ENCODE measurements at places on chromosomes 3 and 15. TPM values are rescaled to one million over a fixed set of nuclear protein-coding genes. Genes with fewer than 3 reads are reported as not detected.
A peak's percentile ranks its signal among the peaks of the same experiment; 100 is the strongest.

DNA sequence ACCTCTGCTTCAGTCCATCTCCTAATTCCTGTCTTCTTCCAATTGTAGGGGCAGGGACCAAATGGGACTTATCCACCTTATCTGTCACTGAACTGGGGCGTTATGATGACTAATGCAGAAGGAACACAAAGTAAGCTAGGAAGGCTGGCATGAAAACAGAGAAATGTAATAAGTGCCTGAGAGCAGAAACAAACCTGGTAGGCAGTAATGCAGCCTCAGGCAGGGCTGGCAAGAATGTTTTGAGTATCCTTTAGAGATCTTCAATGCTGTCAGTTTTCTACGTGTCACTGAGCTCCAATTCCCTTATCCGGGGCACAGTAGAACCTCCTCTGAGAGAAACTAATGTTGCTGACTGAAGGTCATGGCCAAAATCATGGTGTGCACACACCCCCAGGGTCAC lies 246.2 kb upstream of the TBL1XR1 start:
- peak; percentile 40 for DNase-seq
- H3K27me3 ChIP-seq: no peaks in the 10 kb centered on the region
- H3K4me3 ChIP-seq: no peak overlapping the region
- H3K4me1 ChIP-seq: peaks cover 9% of the 10 kb centered on the region
- no peaks in the 10 kb centered on the region for H3K36me3 ChIP-seq
- H3K27ac ChIP-seq: peak overlapping the region; percentile 71

Gene WDR93
- 0.13 TPM for total RNA-seq

- H3K27ac ChIP-seq: no peak overlapping the region
- no peaks in the 10 kb centered on the region for H3K36me3 ChIP-seq
- H3K4me3 ChIP-seq: no peak overlapping the region
- no peaks in the 10 kb centered on the region for H3K4me1 ChIP-seq
- DNase-seq: no peak
Measured at GRCh38 chr15:81270781-81271491, 53.0 kb downstream of the STARD5 start.

DNA sequence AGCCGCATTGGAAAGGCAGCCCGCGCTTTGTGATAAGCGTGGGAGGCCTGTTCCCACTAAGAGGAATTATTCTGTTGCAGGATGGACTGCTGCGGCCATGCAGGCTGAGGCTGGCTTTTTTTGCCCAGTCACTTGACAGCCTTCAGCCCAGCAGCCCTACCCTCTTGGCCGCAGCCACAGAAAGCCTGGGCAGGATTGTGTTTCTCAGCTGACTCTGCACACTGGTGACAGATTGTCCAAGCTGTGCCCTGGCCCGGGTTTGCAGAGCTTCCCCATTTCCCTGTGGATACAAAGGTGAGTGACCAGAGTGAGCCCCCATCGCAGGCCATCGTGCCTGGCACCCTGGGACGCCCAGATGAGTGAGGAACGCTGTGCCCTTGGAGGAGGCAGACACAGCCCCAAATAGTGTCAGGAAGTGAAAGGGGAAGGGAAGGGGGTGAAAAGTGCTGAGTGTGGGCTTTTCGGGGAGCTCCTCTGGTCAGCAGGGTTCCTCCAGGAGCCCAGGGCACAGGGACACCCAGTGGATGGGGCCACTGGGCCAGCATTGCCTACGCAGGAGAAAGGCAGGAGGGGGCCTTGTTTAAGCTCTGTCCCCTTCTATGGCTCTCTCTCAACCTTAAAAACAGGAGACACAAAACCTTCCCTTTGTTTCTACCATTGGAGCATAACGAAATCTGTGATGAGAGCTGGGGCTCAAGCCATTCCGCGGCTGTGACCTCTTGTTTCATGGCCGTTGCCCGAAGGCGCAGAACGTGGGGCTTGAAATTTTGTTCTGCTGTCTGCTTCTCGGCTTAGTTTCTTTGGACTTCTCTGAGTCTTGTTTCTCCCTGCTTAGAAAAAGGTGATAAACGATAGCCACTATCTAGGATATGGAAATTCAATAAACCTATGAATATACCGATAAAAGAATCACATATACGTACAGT lies 91.5 kb upstream of the MEF2A start:
- H3K4me1 ChIP-seq: peaks cover 20% of the 10 kb centered on the region
- no peaks in the 10 kb centered on the region for H3K36me3 ChIP-seq
- DNase-seq: no peak
- no peak overlapping the region for H3K27ac ChIP-seq
- no peak overlapping the region for H3K4me3 ChIP-seq
- H3K27me3 ChIP-seq: no peaks in the 10 kb centered on the region

Gene SCAMP2
- 64.0 TPM for total RNA-seq

Gene MFN1
- 29.1 TPM for total RNA-seq

Gene SPPL2A
- 159 TPM for total RNA-seq

- no peak overlapping the region for H3K27ac ChIP-seq
- no peaks in the 10 kb centered on the region for H3K27me3 ChIP-seq
- no peak overlapping the region for H3K4me3 ChIP-seq
- H3K36me3 ChIP-seq: no peaks in the 10 kb centered on the region
- DNase-seq: no peak
Measured at GRCh38 chr3:148062590-148062989, 635.1 kb upstream of the AGTR1 start.

DNA sequence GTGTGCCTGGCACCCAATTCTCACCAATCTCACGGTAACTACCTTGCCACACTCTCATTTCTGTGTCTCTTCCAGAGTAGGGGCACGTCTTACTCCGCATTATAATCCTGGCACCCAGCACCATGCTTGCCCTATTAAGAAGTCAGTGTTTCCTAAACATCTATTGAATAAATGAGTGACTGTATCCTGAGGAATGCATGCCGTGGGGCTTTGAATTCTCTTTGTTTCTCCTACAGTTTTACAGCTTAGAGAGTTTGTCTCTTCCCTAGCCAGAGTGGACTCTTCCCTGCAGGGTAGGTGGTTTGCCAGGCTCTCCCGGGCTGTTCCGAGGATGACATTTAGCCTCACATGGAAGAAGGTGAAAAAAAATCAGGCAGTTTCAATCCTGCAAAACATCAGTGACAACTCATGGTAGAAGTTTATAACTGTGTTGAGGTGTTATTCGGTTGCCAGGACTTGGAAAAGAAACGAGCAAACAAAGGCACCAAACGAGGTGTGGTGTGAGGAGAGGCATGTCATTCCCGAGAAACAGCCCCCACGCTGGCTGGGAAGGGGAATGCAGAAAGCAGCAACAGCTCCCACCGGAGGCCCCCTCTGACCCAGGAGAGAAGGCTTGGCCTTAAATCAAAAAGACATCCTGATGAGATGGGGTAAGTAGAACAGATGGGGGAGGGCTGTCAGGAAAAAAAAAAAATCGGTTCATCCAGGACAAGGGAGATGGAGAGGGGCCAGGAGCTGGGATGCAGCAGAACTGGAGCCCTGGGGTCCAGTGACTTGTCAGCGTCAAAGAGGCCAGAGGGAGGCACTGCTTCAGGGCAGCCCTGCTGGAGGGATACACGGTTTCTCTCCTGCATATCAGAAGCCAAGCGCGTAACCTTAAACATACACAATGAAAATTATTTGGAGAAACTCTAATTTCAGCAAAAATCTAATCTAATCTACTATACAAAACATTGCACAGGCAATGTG lies 168.4 kb upstream of the ARRDC4 start:
- DNase-seq: peak; percentile 6
- H3K4me3 ChIP-seq: no peak overlapping the region
- no peaks in the 10 kb centered on the region for H3K36me3 ChIP-seq
- no peaks in the 10 kb centered on the region for H3K27me3 ChIP-seq
- H3K27ac ChIP-seq: no peak overlapping the region

- peak overlapping the region; percentile 99 for H3K27ac ChIP-seq
- H3K27me3 ChIP-seq: no peaks in the 10 kb centered on the region
- no peak overlapping the region for H3K4me3 ChIP-seq
- peaks cover 29% of the 10 kb centered on the region for H3K4me1 ChIP-seq
- no peak for DNase-seq
Measured at GRCh38 chr3:48466386-48467109, 20.0 kb downstream of the ATRIP start.

- H3K4me3 ChIP-seq: no peak overlapping the region
- H3K4me1 ChIP-seq: peaks cover 39% of the 10 kb centered on the region
- DNase-seq: no peak
- no peak overlapping the region for H3K27ac ChIP-seq
- H3K27me3 ChIP-seq: peaks cover 94% of the 10 kb centered on the region
Measured at GRCh38 chr15:67826717-67827561, 1.6 kb downstream of the SKOR1 start.

DNA sequence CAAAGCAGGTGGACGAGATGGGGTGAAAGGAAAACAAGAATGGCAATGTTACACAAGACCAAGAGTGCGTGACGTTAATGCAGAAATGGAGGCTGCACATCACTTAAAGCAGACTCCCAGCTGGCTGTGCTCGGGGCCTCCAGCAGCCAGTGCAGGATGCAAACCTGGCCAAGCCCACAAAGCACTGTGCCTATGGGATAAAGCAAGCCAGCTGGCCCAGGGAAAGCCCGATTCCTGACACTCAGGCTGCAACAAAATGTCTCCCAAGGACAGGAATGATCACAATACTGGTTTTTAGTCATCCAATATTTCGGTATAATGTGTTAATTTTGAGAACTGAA lies 86.2 kb downstream of the SEC22A start:
- no peaks in the 10 kb centered on the region for H3K4me1 ChIP-seq
- no peak for DNase-seq
- no peak overlapping the region for H3K27ac ChIP-seq

Gene TRA2B
- total RNA-seq: 129 TPM

DNA sequence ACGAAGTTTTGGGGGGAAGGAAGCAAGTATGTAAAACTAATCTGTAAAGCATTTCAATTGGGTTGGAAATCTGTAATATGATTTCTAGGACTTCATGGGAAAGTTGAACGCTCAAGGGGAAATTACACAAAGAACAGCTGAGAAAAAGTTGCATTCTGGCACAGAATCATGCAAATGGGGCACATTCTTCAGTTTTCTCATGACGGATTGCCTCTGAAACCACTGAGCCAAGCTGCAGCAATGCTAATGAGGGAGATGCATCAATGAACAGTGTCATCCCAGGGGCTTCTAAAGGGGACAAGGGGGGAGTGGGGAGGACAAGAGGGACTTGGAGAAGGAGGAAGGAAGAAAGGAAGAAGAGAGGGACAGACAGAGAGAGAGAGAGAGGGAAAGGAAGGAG lies 291.4 kb upstream of the ATP11B start:
- no peaks in the 10 kb centered on the region for H3K4me1 ChIP-seq
- H3K27ac ChIP-seq: no peak overlapping the region
- DNase-seq: no peak

Gene ADGRG7
- total RNA-seq: 34.1 TPM

GRCh38 chr3:43649365-43649968 lies 27.7 kb upstream of the ANO10 start:
- no peak overlapping the region for H3K27ac ChIP-seq
- H3K4me1 ChIP-seq: no peaks in the 10 kb centered on the region
- H3K36me3 ChIP-seq: no peaks in the 10 kb centered on the region
- no peak overlapping the region for H3K4me3 ChIP-seq
- no peaks in the 10 kb centered on the region for H3K27me3 ChIP-seq
- DNase-seq: no peak

- H3K27ac ChIP-seq: no peak overlapping the region
- H3K36me3 ChIP-seq: no peaks in the 10 kb centered on the region
- peaks cover 4% of the 10 kb centered on the region for H3K27me3 ChIP-seq
- H3K4me3 ChIP-seq: no peak overlapping the region
- no peaks in the 10 kb centered on the region for H3K4me1 ChIP-seq
- DNase-seq: no peak
Measured at GRCh38 chr15:86659724-86660411, 580.2 kb downstream of the AGBL1 start.
